ENCODE measurements at places on chromosomes 2 and 18. TPM values are rescaled to one million over a fixed set of nuclear protein-coding genes. Genes with fewer than 3 reads are reported as not detected.

The HJURP gene
- total RNA-seq, result 3.6 TPM

The SLC9A4 gene
- total RNA-seq, result not detected

The CERKL gene
- total RNA-seq, result not detected

The IL1RN gene
- total RNA-seq, result not detected

The M1AP gene
- total RNA-seq, result 0.97 TPM

The CNRIP1 gene
- total RNA-seq, result 14.0 TPM

The RNF103 gene
- total RNA-seq, result 13.7 TPM

DNA sequence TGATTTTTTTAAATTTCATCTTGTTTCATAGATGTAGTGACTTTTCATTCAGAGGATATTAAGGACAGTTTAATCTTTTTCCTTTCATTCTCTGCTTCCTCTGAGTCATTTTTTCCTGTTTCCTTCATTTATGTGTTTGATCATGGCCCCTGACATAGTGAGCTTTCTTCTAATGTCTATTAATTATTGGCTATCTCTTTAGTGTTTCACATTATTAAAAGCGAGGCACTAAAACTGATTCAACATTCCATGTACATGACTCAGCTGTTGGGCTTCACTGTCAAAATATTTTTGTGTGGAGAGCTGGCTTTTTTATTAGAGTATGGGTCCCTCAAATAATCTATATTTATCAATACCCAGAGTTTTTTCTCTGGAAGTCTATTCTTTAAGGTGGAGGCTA, 125.8 kb downstream of the THSD7B start:
- H3K4me1 ChIP-seq, result no peaks in the 10 kb centered on the region
- H3K36me3 ChIP-seq, result no peaks in the 10 kb centered on the region
- no peak for DNase-seq
- H3K27ac ChIP-seq, result no peak overlapping the region
- no peaks in the 10 kb centered on the region for H3K27me3 ChIP-seq
- no peak overlapping the region for H3K4me3 ChIP-seq

DNA sequence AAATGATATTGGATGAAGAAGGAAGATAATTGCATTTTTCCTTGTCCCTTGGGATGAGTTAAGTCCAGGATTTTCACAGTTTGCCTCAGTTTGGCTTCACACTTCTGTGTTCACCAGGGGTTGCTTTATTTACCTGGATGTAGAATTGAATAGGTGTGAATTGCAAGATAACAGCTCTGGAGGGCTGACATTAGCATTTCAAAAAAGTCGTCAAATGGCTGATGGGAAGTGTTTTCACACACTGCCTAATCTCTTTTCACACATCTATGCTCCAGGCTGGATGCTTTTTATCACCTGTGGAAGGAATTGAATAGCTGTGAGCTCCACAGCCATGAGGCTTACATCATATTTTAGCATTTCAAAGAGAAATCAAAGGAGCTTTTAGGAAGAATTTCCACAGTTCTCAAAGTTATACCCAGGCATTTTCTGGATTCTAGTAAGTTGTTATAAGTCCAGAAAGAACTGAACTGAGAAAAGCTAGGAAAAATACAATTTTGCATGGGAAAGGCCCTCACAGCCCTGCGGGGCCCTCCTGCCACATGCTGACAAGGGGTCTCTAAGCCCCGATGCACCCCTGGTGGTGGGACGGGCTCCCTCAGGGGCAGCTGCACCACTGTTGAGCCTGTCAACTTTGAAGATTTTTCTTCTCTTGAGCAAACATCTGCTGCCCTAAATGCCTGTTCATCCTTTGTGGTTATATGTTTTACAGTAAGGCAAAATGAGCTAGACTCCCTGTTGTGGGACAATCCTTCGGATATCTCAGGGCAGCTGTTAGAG, 43.9 kb downstream of the TEX51 start:
- H3K4me3 ChIP-seq, result no peak overlapping the region
- no peaks in the 10 kb centered on the region for H3K4me1 ChIP-seq
- H3K27me3 ChIP-seq, result peaks cover 7% of the 10 kb centered on the region
- no peaks in the 10 kb centered on the region for H3K36me3 ChIP-seq

- no peak overlapping the region for H3K27ac ChIP-seq
- H3K4me1 ChIP-seq, result no peaks in the 10 kb centered on the region
- H3K36me3 ChIP-seq, result no peaks in the 10 kb centered on the region
- H3K27me3 ChIP-seq, result no peaks in the 10 kb centered on the region
- H3K4me3 ChIP-seq, result no peak overlapping the region
These were observed 100.0 kb upstream of the PKDCC start for GRCh38 chr2:41947701-41948396.

DNA sequence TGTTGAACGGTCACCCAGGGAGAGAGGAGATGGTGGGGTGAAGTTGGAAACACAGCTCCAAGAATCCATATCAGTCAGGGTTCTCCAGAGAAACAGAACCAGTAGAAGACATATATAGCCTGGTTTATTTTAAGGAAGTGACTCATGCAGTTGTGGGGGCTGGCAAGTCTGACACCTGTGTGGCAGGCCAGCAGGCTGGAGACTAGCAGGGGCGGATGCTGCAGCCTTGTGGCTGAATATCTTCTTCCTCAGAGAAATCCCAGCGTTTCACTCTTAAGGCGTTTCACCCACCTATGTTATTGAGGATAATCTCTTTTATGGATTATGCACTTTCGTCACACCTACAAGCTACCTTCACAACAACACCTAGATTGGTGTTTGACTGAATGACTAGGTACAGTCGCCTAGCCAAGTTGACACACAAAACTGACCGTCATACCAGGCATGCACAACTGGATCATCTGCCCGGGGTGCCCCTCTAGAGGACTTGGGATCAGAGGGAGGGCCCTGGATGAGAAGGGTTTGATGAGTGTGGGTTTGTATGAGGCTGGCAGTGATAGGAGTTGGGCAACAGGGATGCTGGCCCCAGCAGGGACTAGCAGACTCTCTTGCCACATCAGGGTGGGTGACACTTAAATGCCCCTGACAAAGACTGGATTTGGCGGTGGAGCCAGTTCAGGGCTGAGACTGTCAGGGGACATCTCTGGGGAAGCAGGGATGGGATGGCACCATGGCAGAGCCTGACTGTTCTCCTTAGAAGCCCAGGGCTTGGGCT, 23.4 kb downstream of the MROH2A start:
- no peaks in the 10 kb centered on the region for H3K36me3 ChIP-seq
- no peak overlapping the region for H3K27ac ChIP-seq
- DNase-seq, result no peak
- no peak overlapping the region for H3K4me3 ChIP-seq
- H3K4me1 ChIP-seq, result no peaks in the 10 kb centered on the region
- H3K27me3 ChIP-seq, result peaks cover 4% of the 10 kb centered on the region

DNA sequence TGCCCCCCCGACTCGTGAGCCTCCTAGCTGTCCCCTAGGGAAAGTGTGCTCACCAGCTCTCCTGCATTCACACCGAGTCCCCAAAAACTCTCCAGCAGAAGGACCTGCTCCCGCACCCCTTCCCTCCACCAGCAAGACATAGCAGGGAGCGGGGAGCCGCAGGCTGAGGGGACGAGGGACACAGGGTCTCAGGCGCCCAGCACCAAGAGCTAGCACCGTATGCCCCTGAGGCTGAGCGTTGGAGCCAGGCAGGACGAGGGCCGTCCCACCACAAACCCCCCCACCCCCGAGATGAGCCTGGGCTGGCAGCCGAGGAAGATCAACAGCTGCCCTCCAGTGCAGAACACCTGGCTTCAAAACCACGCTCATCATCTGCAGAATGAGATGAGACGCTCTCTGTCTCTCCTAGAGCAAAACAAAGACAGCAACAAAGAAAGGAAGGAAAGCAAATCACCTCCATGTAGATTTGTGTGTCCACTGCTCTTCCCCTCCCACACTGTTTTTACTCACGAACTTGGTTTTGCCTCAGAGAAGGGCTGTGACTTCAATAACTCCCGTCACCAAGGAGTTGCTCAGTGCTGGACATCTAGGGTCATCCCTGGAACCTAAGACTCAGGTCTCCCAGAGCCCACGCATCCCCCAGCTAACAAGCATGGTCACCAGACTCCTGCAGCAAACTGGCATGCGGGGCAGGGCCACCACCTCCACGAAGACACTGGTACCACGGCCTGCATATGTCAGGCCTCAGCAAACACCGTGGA, 39.7 kb upstream of the SALL3 start:
- H3K4me3 ChIP-seq, result no peak overlapping the region
- H3K27me3 ChIP-seq, result no peaks in the 10 kb centered on the region
- no peak overlapping the region for H3K27ac ChIP-seq
- no peaks in the 10 kb centered on the region for H3K4me1 ChIP-seq

DNA sequence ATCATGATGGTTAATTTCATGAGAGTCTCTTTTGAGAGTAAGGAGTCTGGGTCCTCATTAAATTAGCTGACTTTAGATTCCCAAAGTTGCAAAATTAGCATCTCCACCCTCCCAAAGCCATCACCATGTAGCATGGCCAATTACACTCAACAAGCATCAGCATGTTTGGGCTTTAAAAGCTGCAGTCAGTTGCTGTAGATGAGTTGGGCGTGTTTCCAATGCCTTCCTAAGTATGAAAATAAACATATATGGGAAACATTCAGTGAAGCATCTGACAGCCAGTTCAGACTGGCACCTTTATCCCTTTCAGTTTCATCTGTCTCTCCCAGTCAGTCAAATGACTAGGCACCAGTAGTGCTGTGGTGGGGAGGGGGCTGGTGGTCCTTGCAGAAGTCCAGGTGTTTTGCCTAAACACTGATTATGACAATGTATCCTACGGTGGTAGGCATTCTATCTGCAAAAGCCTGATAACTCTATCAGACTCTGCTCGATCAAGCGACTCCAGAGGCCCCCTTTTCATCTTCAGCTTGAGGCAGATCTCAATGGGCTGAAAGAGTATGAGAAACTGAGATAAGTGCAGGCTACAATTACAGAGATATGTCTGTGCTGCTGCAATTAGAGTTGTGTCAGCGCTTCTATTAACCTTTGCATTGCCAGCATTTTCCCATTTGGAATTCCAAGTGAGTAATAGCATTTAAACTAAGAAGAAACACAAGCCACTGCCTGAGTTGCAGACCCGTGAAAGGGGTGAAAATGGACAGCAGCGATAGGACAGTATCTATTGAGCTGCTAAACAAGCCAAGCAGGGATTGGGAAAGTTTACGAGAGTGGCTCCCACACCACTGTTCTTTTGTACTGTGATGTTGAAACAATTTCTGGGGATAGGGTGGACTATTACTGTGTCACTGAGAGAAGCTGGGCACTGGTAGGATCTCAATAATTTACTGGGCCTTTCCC, 67.3 kb upstream of the SPOPL start:
- no peak for DNase-seq
- H3K4me3 ChIP-seq, result no peak overlapping the region
- no peaks in the 10 kb centered on the region for H3K4me1 ChIP-seq
- no peaks in the 10 kb centered on the region for H3K27me3 ChIP-seq
- no peaks in the 10 kb centered on the region for H3K36me3 ChIP-seq

DNA sequence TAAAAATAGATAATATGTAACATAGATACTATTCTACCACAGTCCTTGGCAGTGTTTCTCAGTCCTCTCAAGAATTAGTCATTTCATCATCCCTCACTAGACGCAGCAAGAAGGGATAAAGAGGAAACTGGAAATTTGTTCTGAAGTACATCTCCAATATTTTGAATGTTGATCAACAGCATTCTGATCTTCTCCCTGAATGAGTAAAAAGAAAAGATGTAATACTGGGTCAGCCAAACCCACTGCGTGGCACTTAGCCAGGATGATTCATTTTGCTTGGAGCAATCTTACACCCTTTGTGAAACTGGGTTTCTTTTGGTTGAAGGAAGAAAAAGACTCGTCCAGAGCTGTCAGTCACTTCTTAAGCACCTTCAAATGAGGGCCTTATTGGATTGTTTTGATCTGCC, 54.1 kb downstream of the TAF1B start:
- no peaks in the 10 kb centered on the region for H3K36me3 ChIP-seq
- H3K4me1 ChIP-seq, result no peaks in the 10 kb centered on the region
- no peaks in the 10 kb centered on the region for H3K27me3 ChIP-seq
- no peak overlapping the region for H3K4me3 ChIP-seq
- DNase-seq, result peak; percentile 87

GRCh38 chr2:177992992-177993391, 79.6 kb downstream of the PDE11A start:
- H3K4me3 ChIP-seq, result no peak overlapping the region
- H3K4me1 ChIP-seq, result no peaks in the 10 kb centered on the region
- no peak for DNase-seq

GRCh38 chr2:75553935-75554531, 6.7 kb downstream of the EVA1A start:
- no peak for DNase-seq
- no peaks in the 10 kb centered on the region for H3K4me1 ChIP-seq
- no peaks in the 10 kb centered on the region for H3K36me3 ChIP-seq
- H3K4me3 ChIP-seq, result no peak overlapping the region

DNA sequence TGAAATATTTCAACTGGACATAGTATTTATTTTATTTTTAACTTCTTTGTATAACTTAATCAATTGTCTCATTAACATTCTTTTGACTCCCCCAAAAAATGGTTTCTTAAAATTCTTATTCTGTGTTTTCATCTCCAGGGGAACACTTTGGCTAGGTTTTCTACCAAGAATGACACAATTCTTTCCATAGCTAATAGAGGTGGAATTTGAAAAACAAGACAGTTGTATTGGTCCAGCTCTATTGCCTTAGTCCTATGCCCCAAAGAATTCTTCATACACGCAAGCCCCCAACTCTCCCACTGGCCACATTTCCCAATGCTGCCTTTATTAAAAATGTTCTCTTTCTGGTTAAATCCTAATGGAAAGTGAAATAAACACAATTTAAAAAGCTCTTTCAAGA, 104.7 kb upstream of the PKDCC start:
- H3K27ac ChIP-seq, result no peak overlapping the region
- H3K27me3 ChIP-seq, result no peaks in the 10 kb centered on the region
- H3K36me3 ChIP-seq, result no peaks in the 10 kb centered on the region
- no peak for DNase-seq
- H3K4me1 ChIP-seq, result no peaks in the 10 kb centered on the region

DNA sequence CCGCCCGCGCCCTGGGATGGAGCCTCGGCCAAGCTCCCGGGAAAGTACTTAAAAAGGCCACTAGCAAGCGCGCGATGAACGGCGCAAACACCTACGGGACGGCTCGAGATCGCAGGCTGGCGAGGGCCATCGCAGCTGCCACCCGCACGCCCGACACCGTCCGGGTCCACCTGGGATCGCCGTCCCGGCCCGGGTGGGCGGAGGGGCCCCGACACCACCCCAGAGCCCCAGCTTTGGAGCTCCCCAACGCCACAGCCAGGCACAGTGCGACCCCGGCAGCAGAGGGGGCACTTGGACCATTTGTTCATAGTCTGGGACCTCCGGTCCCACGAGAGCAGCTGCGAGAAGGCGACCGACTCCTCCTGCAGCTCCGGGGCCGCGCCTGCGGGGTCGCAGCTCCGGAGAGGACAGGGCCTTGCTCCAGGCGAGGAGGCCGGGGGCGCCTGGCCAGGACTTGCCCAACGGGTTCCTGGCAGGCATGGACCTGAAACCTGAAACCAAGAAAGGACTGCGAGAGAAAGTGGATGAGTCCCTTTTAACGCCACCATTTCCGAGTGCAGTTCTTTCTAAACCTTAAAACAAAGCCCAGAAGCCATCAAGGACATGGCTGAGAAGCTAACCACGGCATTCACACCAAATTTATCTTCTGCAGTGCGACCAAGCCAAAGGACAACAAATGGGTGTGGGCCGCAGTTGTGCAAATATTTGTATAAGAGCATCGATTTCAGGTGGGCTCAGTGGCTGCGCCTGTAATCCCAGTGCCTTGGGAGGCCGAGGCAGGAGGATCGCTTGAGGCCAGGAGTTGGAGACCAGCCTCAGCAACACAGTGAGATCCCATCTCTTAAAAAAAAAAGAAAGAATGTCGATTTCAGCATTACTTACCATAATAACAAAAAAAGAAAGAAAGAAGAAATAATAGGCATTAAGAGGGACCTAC, 54.0 kb upstream of the IMP4 start:
- no peak for DNase-seq
- H3K4me1 ChIP-seq, result no peaks in the 10 kb centered on the region
- no peaks in the 10 kb centered on the region for H3K36me3 ChIP-seq
- H3K27me3 ChIP-seq, result no peaks in the 10 kb centered on the region
- no peak overlapping the region for H3K27ac ChIP-seq
